Peyer's patch (tissue), 4 donors: ENCODE measurements at places on chromosomes 16 and 17. TPM values are rescaled to one million over a fixed set of nuclear protein-coding genes. Genes with fewer than 3 reads are reported as not detected.

DNA sequence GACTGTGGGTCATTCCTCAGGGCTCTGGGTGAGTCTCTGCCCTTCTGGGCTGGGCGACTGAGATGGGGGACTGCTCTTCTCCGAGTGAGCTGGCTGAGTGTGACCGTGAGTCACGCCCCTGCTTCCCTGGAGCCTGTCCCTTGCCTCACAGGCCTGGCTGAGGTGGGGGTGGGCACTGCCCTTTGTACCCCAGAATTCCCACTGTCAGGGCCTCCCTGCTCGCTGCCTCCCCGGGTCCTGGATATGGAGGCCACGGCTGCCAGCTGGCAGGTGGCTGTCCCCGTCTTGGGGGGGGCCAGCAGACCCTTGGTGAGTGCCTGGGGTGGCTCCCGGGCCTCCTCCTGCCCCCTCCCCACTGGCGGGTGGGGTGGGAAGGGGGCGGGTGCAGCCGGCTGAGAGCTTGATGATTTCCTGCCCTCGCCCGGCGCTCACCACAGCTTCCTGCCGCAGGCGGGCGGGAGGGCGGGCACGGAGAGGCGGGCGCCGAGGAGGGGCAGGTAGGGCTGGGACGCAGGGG lies at the start of gene LAT:
LAT (plus strand) TSS at position 434 of the 517 bp plus-strand sequence. CDS start 366 bp downstream, outside the sequence.
- no peak for DNase-seq

DNA sequence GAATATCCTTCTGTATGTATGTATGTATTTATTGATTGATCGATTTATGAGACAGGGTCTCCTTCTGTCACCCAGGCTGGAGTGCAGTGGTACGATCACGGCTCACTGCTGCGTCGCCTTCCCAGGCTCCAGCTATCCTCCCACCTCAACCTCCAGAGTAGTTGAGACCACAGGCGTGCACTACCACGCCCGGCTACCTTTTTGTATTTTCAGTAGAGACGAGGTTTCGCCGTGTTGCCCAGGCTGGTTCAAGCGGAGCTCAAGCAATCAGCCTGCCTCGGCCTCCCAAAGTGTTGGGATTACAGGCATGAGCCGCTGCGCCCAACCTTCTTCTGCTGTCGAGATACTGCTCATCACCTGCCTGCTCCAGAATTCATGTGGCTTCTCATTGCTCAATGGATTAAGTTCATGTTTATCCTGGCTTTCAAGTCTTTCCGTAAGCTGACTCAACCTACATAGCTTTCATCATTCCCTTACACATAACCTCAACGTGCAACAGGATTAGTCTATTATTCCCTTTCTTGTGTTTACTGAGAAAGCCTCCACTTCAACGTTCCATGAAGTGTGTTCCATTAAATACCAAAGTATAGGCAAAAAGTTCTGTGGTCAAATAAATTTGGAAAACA lies 13.6 kb downstream of the TAC4 start:
- no peak for DNase-seq

- DNase-seq = peak; percentile 31
Measured at GRCh38 chr16:3131755-3132377, 3.0 kb upstream of the ZNF213 start.

- no peak for DNase-seq
Measured at GRCh38 chr17:4968486-4969046, 949 bp upstream of the SPAG7 start.

KRT28 gene
- total RNA-seq = not detected

PRSS22 gene
- 1.8 TPM for total RNA-seq

DNA sequence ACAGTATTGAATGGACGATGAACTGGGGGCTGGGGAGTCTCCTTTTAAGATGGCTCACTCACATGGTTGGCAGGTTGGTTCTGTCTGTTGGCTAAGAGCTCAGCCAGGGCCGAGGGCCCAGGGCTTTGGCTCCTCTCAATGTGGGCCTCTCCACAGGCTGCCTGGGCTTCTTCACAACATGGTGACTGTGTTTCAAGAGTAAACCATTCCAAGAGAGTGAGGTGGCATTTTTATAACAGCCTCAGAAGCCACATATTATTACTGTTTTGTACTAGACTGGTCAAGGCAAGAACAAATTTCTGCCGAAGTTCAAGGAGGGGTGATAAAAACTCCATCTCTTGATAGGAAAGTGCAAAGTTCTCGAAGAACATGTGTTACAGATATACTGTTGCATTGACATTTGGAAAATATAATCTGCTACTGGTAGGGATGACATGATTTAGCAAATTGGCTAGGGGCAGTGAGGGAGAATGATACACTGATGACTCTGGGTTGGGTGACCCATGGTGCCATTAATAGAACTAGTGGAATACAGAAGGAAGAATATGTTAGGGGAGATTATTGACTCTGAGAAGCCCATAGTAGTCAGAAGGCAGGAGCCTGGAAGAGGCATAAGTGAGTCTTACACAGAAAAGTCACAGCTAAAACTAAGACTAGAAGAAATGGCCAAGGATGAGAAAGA lies 13.7 kb downstream of the KRABD2 start:
- DNase-seq = no peak
